ENCODE measurements at places on chromosomes 6 and 20.

DNA sequence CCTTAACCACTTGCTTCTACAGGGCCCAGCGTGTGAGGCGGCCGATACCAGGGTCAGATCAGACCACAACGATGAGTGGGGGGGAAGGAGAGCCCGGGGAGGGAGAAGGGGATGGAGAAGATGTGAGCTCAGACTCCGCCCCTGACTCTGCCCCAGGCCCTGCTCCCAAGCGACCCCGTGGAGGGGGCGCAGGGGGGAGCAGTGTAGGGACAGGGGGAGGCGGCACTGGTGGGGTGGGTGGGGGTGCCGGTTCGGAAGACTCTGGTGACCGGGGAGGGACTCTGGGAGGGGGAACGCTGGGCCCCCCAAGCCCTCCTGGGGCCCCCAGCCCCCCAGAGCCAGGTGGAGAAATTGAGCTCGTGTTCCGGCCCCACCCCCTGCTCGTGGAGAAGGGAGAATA, 2.8 kb downstream of the RING1 start:
- DNase-seq: no peak

- DNase-seq: no peak
These were observed 653 bp downstream of the NAA20 start for GRCh38 chr20:20017844-20018185.

DNA sequence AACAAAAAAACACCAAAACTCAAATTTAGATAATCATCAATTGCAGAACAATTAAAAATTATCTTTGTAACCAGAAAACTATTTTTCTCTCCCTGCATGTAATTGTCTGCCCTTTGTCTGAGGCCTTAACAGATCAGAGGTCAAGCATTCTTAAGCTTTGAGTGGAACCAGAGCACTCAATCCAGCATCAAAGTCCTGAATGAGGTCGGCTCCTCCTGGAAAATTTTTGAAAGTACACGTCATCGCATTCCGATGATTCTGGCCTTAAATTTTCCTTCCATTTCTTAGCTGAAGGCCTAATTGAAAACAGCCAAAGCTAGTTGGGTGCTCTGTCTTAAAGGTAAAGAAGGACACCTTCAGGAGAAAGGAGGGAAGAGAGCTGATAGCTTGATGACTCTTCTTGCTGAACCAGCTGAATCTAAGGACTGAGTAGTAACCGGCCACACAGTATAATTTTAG, 510.2 kb upstream of the SULF2 start:
- DNase-seq: no peak

GRCh38 chr6:96234444-96234843, 218.7 kb downstream of the FUT9 start:
- no peak for DNase-seq

DNA sequence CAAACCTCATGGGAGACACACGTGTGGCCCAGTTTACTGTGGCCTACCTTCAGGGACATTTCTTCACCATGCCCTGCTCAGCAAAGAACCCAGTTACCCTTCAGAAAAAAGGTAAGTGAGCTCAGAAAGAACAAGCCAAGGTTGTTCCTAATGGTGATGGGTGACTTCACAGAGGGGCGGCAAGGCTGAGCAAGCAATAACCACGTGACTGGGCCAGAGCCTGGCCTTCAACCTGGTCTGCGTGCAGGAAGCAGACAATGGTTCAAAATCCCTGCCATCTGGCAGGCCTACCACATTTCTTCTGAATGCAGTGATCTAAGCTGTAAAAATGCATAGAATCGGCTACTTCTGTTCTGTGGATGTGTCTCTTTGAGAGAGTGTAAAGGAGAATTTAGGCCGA, 115.5 kb upstream of the CST7 start:
- no peak for DNase-seq

GRCh38 chr20:4793183-4793582, 71.5 kb downstream of the PRND start:
- DNase-seq: no peak

- DNase-seq: no peak
These were observed 46.3 kb downstream of the HBS1L start for GRCh38 chr6:135008072-135008940.
